ENCODE measurements at places on chromosomes 1 and 21.

GRCh38 chr1:58155418-58156123 lies 391.0 kb downstream of the OMA1 start:
- DNase-seq, result no peak

DNA sequence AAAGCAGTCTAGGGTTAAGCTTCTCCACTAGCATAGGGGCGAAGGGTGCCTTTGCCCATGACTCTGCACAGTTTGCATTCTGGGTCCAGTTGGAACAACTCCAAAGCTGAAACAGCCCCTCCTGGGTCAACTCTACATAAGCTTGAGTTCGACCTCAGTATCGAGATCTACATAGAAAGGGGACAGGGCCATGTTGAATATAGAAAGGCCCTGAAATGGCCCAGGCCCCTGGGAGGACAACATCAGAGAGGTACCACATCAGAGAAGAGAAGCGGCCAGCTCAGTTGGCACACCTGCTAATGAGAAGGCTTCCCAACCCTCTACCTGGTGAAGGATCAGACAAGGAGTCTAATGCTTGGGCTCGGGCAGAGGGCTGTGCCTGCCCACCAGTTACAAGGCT lies 1.6 kb downstream of the DENND2D start:
- no peak for DNase-seq

DNA sequence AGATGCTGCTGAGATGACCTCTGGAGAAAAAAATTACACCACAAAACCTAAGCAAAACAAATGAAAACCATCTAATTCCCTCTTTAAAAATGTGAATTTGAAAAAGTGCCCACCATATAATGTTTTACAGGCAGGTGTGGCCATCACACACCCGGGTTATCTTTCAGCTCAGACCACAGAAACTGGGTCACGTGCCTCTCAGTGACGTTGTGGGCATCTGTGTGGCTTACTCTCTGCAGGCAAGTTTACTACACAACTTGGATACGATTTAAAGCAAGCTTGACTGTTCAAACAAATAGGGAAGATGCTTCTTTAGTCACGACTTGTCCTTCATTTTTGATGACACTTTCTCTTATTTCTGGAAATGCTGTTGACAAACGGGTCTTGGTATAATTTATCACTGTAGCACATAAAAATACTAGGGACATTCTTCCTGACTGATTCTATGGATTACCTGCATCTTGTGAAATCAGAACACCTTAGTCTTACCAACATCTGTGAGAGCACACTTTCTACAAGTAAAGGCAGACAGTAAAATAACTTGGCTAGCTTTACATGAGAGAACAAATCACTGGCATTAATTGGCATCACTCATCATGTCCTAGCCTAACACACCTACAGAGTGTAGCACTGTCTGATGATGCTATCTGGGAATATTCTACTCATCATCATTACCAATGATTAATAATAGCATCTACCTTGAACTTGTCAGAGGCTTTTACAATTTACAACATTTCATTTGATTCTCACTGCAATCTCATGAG lies 89.3 kb upstream of the EDEM3 start:
- DNase-seq, result no peak

- no peak for DNase-seq
Observed at GRCh38 chr21:23008601-23009202, 2010.5 kb downstream of the NCAM2 start.

Measured in HFFc6 (cell line).